ENCODE measurements at places on chromosomes 13 and 19.

- DNase-seq: no peak
These were observed 39.0 kb downstream of the SERTM1 start for GRCh38 chr13:36712770-36713169.

DNA sequence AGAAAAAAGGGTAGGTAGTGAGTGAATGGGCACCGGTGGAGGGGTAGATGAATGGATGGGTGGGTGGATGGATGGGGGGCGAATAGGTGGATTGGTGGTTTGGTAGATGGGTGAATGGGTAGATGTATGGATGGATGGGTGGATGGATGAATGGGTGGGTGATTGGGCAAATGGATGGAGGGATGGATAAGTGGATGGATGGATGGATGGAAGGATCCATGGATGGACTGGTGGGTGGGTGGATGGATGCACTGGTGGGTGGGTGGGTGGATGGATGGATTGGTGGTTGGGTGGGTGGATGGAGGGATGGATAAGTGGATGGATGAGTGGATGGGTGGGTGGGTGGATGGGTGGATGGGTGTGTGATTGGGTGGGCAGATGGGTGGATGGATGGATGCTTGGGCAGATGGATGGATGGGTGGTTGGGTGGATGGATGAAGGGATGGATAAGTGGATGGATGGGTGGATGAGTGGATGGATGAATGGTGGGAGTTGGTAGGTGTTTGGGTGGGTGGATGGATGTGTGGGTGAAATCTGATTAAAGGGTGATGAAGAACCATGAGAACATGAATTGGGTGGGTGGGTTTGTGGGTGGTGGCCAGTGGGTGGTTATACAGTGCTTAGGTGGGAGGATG, 2.3 kb downstream of the ANKRD24 start:
- DNase-seq: no peak

DNA sequence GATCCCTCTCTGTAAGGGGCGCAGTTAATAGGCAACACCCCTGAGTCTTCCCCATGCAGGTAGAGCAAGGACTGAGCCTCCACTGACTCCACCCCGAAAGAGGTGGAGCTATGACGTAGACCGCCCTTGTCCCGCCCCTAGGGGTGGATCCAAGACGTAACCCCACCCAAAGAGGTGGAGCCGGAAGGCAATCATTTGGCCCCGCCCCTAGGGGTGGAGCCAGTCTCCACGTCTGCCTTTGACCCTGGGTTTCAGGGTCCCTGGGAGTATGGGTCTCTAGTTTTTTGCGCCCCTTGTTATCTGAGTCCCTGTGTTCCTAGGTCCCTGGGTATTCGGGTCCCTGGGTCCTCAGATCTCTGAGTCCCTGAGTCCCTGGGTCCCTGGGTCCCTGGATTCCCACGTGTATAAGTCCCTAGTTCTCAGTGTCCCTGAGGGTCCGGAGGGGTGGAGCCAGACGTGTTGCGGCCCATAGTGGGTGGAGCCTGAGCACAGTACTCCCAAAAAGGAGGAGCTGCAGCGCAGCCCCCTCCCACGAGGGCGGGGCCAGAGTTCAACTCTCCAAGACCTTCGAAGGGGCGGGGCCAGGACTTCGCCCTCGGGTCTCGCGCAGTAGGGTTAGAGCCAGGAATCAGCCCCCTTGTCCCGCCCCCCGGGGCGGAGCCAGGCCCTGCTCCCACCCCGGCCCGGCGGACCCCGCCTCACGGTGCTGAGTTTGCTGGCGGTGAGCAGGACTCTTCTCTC, 5.3 kb downstream of the DENND1C start:
- no peak for DNase-seq

- DNase-seq: no peak
These were observed 7.4 kb upstream of the ESD start for GRCh38 chr13:46804391-46804815.

GRCh38 chr19:31071136-31071855, 277.9 kb downstream of the TSHZ3 start:
- no peak for DNase-seq

- DNase-seq: no peak
These were observed 50.9 kb downstream of the CCDC70 start for GRCh38 chr13:51912511-51913225.

DNA sequence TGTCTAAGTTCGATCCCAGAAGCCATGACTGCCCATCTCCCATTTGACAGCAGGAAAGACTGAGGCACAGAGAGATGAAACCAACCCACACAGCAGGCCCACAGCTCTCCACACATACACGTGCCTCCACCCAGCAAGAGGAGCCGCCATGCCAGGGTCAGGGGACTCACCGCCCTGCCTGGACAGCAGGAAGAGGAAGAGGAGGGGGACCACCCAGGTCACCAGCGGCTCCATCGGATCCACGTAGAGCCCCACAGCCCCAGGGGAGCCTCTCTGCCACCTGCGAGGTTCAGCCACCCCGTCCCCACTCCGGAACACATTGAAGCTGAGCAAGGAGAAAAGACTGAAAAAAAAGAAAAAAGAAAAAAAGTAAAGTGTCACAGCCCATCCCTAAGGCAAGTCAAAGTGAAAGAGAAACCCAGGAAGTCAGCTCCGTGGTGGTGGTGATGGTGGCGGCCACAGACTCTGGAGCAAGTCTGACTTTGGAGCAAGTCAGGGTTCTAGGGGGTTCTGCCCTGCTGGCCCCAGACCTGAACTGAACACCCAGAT, at the start of gene IL12RB1:
Gene IL12RB1 (minus strand): TSS at position 345 of the 549 bp plus-strand sequence. CDS start 111 bp downstream, at position 234.
- no peak for DNase-seq

GRCh38 chr19:39080431-39080830, 3.7 kb upstream of the ACP7 start:
- DNase-seq: no peak

DNA sequence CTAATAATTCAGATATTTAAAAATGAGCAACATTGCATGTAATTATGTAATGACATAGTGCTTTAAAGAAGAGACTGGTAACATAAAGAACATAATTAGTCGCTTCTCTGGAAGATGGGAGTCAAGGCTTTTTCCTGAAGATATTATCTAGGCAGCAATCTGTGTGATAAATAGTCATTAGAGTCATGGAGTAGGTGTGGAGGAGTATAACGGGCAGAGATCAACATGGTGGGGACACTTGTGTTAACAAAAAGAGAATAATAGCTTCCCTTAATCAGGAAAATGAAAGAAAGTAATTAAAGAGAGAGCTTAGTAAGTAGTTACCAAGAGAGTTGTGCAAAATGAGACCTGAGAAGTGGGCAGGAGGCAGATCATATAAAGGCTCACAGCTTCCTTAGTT, 1417.1 kb upstream of the ATXN8OS start:
- DNase-seq: no peak

GRCh38 chr19:47479701-47480503, 4.1 kb downstream of the KPTN start:
- DNase-seq: no peak

GRCh38 chr13:106899442-106899841, 331.5 kb upstream of the ARGLU1 start:
- no peak for DNase-seq

DNA sequence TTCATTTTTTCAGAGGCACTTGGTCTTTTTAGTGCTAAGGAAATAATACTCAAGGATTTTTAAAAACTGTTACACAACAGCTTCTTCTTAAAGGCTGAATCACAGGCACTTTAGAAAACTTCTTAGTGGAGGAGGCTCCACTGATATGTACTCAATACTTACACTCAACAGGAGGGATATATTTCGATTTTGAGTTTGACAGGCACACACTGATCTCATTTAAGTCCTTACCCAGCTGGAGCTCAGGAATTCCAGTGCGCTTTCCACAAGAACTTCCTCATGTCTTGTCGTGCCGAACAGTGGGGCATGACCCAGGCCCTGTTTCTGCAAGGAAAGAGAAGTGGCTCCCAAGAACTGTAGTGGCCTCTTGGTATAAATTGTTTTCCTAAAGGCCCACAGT, 103.8 kb downstream of the RGCC start:
- DNase-seq: no peak

- DNase-seq: no peak
These were observed 320.6 kb downstream of the ITGBL1 start for GRCh38 chr13:101773062-101773461.

GRCh38 chr19:16608290-16608739, 19.7 kb downstream of the MED26 start:
- no peak for DNase-seq

GRCh38 chr13:96417939-96418685, 328.2 kb downstream of the HS6ST3 start:
- DNase-seq: no peak

DNA sequence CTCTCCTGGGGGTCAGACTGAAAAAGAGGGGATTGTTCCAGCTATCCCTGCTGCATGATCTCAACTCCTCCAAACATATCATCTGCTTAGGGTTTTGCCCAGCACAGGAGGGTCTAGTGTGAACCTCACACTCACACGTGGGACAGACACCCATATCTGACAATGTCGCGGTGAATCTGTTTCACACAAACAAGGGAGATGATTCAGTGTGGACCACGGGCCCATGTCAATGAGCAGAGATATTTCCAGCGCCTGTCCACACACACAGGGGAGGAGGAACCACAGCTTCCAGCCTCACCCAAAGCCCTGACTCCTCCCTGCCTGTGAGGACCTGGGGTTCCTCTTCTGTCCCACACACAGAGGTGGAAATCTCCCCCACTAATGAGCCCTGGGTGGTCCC, 29.6 kb upstream of the KIR3DL3 start:
- DNase-seq: no peak

DNA sequence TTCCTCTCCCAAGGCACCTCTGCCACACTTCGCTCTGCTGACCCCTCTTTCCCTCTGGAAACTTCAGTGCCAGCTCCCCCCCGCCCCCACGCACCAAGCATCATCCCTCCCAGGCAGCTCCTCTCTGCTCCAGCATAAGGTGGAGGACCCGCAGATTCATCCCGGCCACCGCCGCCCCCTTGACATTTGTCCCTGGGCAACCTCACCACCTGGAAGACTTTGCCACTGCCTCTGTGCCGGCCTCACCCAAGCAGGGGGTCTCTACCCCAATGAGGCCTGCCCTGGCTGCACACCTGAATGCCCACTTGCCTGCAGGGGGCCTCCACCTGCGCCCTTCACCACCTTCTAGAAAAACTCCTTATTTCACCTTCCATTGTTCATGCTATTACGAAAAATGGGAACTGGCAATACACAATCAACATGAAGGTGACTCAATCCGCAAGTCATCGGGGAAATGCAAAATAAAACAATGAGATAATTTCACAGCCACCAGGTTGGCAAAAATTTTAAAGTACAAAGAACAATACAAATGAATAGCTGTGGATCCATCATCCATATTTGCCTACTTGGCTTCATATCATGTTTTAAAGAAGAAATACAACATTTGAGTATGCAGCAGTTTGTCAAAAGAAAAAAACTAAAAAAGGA, 21.9 kb downstream of the CCNE1 start:
- DNase-seq: no peak

GRCh38 chr13:96499656-96500055, 409.7 kb downstream of the HS6ST3 start:
- no peak for DNase-seq

DNA sequence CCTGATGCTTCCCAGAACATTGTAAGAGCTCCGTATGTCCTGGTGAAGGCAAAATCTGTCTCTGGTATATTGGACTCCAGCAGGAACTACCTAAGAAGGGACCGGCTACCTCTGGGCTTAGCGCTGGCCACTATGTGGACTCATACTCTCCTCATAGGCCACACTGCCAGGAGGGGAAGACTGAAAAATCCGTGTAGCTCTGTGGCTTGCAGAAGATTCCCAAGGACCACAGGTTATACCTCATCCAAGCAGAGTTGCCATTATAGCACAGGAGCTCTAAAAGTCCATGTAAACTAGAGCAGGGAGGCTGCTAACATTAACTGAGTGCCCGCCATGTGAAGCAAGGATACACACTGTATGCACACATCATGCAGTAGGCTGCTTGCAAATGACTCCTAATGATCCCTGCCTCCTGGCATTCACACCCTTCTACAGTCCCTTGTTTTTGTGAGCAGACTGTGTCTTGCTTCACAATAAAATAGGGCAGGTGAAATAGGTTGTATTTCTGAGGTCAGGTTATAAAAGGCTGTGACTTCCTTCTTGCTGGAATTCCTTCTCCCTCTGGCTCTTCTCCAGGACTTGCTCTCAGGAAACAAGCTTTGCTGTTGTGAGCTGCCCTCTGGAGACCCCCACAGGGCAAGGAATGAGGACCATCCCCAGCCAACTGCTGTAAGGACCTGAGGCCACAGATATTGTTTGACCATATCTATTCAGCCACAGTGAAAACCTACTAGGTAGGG, 192.6 kb upstream of the UBL3 start:
- no peak for DNase-seq

DNA sequence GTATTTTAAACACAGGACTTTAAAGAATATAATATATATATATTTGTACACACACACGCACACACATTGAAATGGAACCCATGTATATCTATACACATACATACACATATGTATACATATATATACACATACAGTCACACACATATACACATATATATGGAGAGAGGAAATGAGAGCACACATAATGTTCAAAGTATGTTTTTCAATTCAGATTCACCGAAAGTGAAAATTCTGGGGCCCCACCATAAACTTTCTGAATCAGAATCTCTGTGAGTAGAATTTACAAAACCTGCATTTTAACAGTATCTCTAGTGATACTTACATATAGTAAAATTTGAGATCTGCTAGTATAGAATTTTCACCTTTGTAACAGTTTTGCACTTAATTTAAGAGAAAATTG, 60.4 kb upstream of the OBI1 start:
- no peak for DNase-seq

GRCh38 chr13:106176117-106176516, 359.3 kb downstream of the EFNB2 start:
- no peak for DNase-seq

DNA sequence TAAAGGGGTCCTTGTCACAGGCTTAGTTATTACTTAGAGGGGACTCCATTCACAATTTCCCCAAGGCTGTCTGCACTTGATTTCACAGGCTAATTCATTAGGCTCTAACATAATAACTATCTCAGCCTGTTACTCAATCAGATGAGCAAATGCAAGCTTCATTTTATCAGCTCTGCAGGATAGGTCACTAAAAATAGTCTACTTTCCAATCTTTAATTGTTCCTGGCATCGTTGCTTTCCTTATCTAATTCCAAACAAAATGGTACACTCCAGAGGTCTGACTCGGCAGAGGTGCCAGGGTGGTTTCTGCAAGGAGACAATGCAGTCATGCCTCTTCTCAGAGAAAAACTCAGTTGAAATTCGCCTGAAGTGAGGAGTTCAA, 69.7 kb upstream of the SLC15A1 start:
- DNase-seq: no peak

- DNase-seq: no peak
These were observed 2.4 kb upstream of the SPIB start for GRCh38 chr19:50416034-50416977.

GRCh38 chr19:2722541-2723344, 1.6 kb upstream of the DIRAS1 start:
- DNase-seq: peak; percentile 55

Measured in cerebellar nuclear complex (tissue), 1 donor.